ENCODE measurements at places on chromosomes 3 and 15. TPM values are rescaled to one million over a fixed set of nuclear protein-coding genes. Genes with fewer than 3 reads are reported as not detected.

ASB14 gene
- total RNA-seq = not detected

ITIH1 gene
- total RNA-seq = not detected

ACAN gene
- 1.5 TPM for total RNA-seq

ATP13A5 gene
- not detected for total RNA-seq
